ENCODE measurements at places on chromosomes 6 and 20.

DNA sequence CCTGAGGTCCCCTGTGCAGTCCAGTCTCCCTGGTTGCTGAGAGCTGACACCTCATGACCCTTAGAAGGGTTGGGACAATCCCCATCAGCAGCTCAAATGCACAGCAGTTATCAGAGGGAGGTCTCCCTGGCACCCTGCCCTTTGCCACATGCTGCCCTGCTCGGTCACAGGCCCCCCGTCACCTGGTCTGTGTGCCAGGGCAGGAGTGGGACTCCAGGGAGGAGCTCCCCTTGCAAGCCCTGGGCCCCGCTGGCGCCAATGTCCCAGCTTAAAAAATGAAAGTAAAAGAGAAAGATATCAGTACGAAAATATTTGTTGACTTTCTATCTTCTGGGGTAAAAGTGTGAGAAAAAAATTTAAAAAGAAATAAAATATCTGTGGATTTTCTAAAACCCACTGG is 68.1 kb upstream of the SLC22A16 start:
- DNase-seq, result no peak

GRCh38 chr6:47743744-47744143 is 38.1 kb upstream of the OPN5 start:
- DNase-seq, result no peak

DNA sequence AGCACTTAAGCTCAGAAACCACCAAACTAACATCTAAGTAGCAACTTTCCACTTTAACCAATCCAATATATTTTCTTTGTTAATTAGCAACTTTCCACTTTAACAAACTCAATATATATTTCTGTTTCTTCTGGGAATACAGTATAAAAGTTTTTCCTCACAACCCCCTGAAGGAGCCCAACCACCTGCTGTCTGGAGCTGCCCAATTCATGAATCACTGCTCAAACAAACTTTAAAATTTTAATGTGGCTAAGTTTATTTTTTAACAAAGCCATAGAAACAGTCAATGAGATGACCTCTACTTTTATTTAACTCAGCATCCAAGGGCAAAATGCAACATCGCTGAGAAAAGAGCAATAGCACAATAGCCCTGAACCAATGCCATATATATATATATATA is 500.1 kb downstream of the EPM2A start:
- no peak for DNase-seq

GRCh38 chr20:32019563-32020463 is 9.6 kb downstream of the CCM2L start:
- DNase-seq, result no peak

GRCh38 chr6:21371676-21372171 is 221.8 kb upstream of the SOX4 start:
- peak; percentile 62 for DNase-seq

GRCh38 chr6:113909224-113909856 is 52.2 kb downstream of the MARCKS start:
- peak; percentile 78 for DNase-seq

GRCh38 chr6:131122516-131122915 is 12.8 kb upstream of the AKAP7 start:
- no peak for DNase-seq

GRCh38 chr20:44384423-44385027 is 29.0 kb downstream of the HNF4A start:
- peak; percentile 69 for DNase-seq

DNA sequence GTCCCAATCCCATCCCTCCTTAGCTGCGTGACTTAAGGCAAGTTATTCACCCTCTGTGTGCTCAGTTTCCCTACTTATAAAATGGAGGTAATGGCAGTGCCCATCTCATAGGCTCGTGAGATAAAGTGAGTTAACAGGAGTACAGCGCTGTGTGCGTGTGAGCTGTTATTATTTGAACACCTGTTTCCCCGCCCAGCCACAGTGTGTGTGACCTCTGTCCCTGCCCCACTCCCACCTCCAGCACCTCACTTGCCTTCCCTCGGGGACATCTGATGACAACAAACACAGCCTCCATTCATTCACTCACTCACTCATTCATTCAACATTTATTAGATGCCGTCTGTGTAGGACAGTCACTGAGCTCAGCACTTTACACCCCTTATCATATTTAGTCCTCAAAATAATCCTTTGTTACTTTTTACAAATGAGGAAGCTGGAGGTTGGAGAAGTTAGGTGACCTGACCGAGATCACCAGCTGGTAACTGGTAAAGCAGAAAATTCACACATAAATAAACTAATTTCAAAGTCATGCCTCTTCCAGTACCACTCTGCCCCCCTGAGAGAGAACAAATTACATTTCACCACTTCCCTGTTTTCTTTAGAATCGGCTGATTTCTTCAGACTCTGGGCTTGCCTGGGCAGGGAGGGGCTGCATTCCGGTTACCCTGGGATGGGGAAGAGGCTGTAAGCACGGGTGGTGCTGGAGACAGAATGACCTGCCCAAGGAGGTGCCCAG is 58.6 kb downstream of the CPNE5 start:
- DNase-seq, result no peak

DNA sequence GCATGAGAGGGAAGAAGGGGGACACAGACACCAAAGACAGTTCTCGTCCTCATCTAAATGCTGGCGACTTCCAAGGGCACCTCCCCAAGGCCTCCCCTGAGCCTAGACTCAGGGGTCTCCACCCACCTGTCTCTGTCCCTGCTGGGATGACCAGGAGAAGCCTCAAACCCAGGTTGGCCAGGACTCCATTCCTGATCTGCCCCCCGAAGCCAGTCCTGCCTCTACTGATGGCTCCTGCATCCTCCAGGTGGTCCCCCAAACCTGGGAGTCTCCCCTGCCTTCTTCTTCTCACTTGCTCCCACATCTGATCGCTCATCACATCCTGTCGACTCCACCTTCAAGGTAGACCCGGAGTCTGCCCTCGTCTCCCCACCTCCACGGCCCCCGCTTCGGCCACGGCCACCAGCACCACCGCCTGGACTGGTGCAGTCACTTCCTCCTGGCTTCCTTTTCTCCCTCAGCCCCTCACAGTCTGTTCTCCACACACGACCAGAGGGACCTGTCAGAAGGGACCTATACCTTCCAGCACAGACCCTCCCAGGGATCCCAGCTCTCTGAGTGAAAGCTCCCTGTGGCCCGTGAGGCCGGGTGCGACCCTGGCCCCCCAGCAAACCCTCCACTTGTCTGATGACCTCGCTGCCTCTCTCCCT is 92.1 kb downstream of the CEBPB start:
- no peak for DNase-seq

Data from muscle of back (tissue), 13 donors.